CD4-positive, alpha-beta T cell treated with Interleukin-2 at 100 ng/mL for 4 hours (primary cell): ENCODE measurements at places on chromosomes 5 and 9.

DNA sequence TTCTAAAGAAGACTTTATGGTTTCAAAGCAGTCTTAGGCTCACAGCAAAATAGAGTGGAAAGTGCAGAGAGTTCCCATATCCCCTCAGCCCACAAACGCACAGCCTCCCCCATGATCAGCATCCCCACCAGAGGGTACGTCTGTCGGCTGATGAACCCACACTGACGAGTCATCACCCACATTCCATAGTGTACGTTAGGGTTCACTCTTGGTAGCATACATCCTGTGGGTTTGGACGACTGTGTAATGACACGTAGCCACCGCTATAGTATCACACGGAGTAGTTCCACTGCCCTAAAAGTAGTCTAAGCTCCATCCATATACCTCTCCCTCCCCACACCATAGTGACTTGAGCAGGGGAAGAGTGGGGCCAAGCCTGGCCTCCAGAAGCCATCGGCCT lies 135.7 kb upstream of the PHYKPL start:
- DNase-seq: no peak

GRCh38 chr5:2685651-2686272 lies 65.7 kb downstream of the IRX2 start:
- DNase-seq: no peak

DNA sequence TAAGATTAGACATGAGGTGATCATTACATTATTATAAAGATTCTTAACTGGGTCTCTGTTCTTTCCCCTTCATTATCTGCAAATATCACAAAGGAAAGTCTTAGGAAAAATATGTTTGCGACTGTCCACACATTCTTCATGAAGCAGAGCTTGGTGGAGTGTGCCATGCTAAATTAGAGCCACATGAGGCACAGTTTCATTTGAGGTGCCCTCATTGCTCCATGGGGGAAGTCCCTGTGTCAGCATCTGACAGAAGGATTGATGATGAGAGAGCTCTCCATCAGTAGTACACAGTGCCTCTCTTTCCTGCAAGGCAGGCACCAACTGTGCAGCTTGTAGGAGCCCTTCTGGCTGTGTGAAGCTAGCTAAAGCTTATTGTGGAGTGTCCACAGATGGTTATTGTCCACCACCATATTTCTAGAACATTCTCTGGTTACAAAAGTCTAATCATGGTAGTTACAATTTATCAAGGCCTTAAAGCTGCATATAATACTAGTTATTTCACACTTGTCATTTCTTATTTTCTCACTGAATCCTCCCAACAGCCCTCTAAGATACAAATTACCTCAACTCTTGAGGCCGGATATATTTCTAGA lies 63.9 kb downstream of the C9orf152 start:
- peak; percentile 32 for DNase-seq

- no peak for DNase-seq
Observed at GRCh38 chr5:1409381-1410110, 35.7 kb downstream of the SLC6A3 start.

DNA sequence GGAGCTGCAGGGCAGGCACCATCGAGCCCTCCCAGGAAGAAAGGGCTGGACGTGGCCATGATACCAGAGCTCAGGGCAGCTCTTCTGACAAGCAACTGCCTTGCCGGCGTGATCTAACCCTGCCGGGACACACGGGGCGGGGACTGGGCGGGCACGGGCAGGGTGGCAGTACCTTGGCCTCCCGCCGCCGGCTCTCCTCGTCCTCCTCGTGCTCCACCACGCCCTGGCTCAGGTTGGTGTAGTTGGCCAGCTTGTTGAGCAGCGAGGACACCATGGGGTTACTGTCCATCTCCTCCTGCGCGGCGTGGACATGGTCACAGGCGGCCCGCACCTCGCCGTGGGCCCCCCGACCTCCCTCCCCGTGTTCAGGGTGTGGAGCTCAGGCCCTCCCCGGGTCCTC lies 18.5 kb downstream of the SLC12A7 start:
- DNase-seq: no peak

DNA sequence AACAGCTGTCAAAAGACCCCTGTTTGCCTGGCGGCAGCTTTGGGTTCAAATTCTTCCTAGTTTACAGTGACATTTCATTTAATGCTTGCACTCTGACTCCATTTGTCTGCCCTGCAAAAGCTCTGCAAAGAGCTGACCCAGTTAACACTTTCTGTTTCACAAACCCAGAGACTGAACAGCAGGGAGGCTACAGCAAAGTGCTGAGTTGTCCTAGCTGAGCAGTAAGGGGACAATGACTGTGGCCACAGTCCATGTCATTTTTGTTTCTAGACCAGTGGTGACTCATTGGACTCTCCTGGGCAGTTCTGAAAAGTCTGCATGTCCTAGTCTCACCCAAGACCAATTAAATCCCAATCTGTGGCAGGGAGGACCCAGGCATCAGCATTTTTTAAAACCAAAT lies 994.8 kb upstream of the WWC1 start:
- DNase-seq: no peak

- no peak for DNase-seq
Observed at GRCh38 chr9:14924230-14925219, 14.3 kb upstream of the FREM1 start.

- DNase-seq: peak; percentile 55
Observed at GRCh38 chr9:70398145-70398556, 16.3 kb downstream of the KLF9 start.

DNA sequence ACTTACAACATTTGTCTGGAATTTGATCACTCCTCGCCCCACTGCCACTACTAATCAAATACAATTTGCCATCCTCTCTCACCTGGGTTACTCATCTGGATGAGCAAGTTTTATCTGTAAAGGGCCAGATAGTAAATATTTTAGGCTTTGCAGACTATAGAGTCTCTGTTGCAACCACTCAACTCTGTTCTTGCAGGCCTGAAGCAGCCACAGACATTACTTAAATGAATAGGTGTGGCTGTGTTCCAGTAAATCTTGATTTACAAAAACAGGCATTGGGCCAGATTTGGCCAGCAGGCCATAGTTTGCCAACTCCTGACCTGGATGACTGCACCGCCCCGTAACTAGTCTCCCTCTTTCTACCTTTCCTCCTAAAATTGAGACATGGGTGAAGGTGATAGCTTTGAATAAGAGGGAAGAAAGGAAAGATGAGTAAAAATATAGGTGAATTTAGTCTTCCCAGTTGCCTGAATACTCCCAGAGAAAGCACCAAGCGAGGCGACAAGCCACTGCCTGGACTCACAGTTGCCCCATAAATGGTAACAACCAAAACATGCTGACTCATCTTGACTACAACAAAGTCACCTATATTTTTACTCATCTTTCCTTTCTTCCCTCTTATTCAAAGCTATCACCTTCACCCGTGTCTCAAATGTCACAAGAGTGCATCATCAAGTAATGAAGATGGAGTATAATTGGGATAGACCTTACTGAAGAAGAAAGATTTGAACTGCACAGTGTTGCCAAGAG lies 32.5 kb upstream of the SCAMP1 start:
- no peak for DNase-seq

DNA sequence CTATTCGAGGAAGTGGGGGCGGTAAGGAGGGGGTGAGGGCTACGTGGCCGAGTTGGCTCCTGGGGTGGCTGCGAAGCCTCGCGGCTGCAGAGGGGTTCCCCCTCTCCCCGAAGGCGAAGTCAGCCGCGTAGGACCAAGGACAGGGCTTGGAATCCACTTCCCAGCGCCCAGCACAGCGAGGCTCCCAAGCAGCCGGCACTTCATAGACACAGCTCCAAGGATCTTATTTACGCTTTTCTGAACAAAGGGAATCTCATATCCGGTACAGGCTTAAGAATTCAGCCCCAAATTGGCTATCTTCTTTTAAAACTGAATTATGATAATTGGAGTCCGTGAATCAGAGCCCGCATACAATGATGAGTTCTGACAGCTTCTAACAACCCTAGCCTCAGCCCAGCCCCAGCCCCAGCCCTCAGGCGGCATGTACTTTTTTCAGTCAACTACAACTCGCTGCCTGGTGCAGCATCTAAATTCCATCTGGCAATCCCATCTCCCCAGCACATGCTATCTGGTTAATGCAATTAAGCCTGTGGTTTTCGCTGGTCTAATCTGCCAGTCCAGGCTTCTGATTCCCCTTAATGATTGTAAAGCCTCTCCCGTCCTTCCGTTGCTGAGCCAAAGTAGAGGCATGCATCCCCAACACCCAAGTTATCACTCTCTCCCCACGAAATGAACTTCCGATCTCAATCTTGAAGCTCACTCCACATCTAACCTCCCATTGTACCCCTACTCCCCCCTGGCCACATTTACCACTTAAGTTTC lies 1.0 kb downstream of the ELAVL2 start:
- no peak for DNase-seq

- no peak for DNase-seq
Observed at GRCh38 chr9:117278020-117278419, 136.8 kb downstream of the ASTN2 start.

GRCh38 chr5:40681363-40682153 lies 1.8 kb downstream of the PTGER4 start:
- peak; percentile 54 for DNase-seq

- DNase-seq: no peak
Observed at GRCh38 chr5:171432076-171432475, 12.6 kb downstream of the FGF18 start.

DNA sequence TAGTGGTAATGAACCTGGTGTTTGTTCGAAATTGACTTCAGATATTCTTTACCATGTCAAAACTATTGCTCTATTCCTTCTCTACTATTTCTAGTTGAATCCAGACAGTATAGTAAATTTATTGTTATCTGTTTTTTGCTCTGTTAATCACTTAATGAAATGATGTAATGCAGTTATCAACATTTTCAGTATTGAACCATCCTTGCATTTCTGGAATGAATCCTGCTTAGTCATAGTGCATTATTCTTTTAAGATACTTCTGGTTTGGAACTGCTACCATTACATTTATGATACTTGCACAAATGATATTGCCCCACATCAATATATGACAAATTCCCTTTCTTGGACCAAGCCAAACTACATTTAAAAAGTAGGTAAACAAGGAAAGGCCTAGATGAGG lies 554.0 kb upstream of the KLF4 start:
- DNase-seq: no peak
